H1 (cell line): ENCODE measurements at places on chromosomes 5 and 9.

GRCh38 chr5:156815988-156816599 lies 34.0 kb upstream of the PPP1R2B start:
- no peak overlapping the region for H3K4me3 ChIP-seq
- H3K27me3 ChIP-seq: peaks cover 2% of the 10 kb centered on the region
- H3K27ac ChIP-seq: no peak overlapping the region
- H3K36me3 ChIP-seq: no peaks in the 10 kb centered on the region
- no peaks in the 10 kb centered on the region for H3K4me1 ChIP-seq

DNA sequence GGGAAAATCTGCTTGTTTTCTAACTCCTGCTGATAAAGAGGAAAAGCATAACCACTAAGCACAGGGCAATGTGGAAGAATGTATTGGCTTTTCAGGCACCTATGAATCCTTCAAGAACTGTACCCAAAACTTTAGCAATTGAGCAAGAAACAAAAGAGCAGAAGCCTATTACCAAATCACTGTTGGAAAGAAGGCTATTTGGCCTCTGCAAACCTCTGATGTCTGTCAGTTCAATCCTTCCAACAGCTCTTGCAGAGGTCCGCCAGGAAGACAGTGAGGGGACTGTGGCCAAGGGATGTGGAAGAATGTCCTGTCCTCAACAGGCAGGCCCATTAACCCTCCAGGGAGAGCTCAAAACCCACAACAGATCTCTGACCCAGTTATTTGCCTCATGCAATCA lies 328.6 kb downstream of the ENC1 start:
- no peak overlapping the region for H3K4me3 ChIP-seq
- no peak for DNase-seq
- no peaks in the 10 kb centered on the region for H3K36me3 ChIP-seq
- no peaks in the 10 kb centered on the region for H3K27me3 ChIP-seq
- H3K27ac ChIP-seq: no peak overlapping the region

DNA sequence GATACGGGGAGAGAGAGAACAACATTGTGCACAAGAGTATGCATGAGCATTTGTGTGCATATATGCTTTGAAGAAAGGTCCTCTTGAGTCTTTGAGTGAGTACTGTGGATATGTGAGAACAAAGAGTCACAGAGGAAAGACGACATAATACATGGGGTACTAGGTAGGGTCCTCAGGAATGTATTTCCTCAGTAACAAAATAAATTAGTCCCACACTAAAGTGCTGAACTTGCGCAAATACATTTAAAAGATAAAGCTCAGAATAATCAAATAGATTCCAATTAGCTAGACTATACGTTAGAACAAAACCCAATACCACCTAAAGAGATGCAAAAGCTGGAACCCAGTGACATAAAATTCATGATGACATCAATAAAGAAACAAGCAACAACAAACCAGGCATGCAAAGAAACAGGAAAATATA lies 70.8 kb downstream of the RAPGEF6 start:
- no peak overlapping the region for H3K4me3 ChIP-seq
- DNase-seq: no peak
- H3K36me3 ChIP-seq: no peaks in the 10 kb centered on the region; the same call in 1 of the 2 replicates
- H3K27ac ChIP-seq: no peak overlapping the region

- no peaks in the 10 kb centered on the region; the same call in 1 of the 2 replicates for H3K4me1 ChIP-seq
- H3K4me3 ChIP-seq: no peak overlapping the region
- DNase-seq: no peak
- H3K27ac ChIP-seq: no peak overlapping the region
- H3K27me3 ChIP-seq: no peaks in the 10 kb centered on the region
- no peaks in the 10 kb centered on the region for H3K36me3 ChIP-seq
Measured at GRCh38 chr5:107652839-107653607, 17.7 kb downstream of the EFNA5 start.

DNA sequence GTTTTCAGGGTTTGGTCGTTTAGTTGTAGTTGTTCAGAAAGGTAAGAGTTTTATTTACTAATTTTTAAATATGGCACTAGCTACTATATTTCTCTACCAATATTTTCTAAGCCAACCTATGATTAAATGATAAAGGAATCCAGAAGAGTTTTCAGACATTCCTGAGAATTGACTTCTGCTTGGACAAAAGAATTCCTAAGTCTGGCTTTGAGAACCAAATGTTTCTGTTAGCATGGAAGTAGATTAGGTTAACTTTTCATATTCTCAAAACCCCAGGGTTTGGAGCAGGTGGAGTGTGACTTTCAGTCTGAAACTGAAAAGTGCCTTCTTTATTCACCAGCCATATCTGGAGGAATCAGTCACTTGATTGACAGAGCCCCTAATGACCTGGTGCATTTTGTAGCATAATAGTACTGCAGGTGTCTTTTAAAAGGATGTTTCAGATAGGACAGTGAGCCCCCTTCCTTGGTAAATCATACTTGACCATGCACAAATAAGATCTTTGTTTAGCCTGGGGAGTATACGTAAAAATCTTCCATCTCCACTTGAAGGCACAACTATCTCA lies 457.0 kb upstream of the ZNF462 start:
- no peak for DNase-seq
- H3K27me3 ChIP-seq: no peaks in the 10 kb centered on the region
- no peak overlapping the region for H3K27ac ChIP-seq
- H3K4me3 ChIP-seq: no peak overlapping the region

DNA sequence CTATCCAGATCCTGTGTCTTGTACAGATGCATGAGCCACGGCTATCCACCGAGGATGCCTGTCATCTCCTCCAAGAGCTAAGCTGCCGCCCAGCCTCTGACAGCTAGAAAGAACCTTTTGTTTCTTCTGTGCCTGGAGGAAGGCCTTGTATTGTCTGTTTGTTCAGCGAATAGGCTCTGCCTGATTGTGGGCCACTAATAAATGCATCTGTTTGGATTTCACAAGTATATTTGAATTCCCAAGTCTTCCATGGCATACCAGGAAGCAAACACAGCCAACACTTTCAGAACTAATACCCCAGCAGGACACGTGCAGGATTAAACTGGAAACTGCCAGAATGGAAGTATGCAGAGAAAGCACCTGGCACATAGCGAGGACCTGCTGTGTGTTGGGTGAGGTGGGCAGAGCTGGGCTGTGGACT lies 92.7 kb upstream of the NEURL1B start:
- no peak overlapping the region for H3K27ac ChIP-seq
- DNase-seq: no peak
- no peaks in the 10 kb centered on the region for H3K36me3 ChIP-seq
- no peaks in the 10 kb centered on the region for H3K27me3 ChIP-seq

GRCh38 chr5:10563110-10563944 lies 543 bp upstream of the ANKRD33B start:
- peak overlapping the region; percentile 29 for H3K4me3 ChIP-seq
- peaks cover 57% of the 10 kb centered on the region for H3K27me3 ChIP-seq
- DNase-seq: peak; percentile 84
- H3K4me1 ChIP-seq: peaks cover 13% of the 10 kb centered on the region
- no peaks in the 10 kb centered on the region for H3K36me3 ChIP-seq

DNA sequence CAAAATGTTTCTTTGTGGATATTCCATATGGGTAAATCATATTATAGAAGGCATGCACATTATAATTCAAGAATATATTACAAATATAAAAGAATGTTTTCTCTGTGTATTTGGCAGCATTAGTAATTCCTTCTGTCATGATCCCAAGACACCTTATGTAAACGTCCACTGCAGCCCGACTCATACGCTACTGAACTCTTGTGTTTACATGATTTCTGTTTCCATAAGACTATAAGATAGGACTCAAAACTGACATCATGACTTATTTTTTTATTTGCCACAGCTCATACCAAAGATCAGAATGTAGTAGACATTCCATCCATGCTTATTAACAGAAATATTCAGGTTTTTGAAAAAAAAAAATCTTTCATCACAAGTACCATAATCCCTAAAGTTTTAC lies 234.1 kb downstream of the AP3B1 start:
- no peaks in the 10 kb centered on the region for H3K27me3 ChIP-seq
- no peaks in the 10 kb centered on the region for H3K36me3 ChIP-seq
- no peak overlapping the region for H3K4me3 ChIP-seq
- no peaks in the 10 kb centered on the region for H3K4me1 ChIP-seq
- no peak overlapping the region for H3K27ac ChIP-seq
- no peak for DNase-seq

DNA sequence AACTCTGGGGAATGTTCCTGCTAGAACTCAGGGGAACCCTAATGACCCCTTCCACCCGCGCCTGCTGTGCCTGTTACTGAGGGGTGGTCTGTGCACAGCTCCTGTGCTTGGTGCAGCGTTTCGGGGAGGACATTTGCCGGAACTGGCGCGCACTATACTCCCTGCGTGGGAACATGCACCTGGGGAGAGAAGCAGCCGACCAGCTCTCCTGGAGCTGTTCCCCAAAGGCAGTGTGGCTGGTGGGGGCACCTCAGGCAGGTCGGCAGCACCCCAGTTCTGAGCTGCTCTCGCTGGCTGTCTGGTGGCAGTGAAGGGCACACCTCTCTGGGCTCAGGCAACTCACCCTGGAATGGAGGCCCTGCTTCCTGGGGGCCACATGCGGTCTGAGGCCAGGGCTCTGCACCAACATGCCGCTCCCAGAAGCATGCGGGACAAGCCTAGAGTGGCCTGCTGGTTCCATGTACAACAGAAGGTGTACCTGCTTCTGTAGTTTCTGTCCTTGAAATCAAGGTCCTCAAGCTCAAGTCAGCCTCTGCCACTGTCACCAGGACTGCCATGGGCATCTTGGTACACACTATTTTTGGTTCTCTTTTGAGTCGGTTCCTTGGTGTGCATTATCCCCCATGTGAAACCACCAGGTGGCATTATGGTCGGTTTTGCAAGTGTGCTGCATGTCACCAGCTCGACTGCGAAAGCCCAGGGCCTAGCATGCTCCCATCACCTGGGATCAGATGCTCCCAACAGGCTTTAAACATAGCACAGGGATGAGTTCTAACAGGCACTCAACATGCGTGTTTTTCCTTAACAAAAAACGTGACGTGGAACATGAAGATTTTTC lies 7.8 kb upstream of the MRNIP start:
- DNase-seq: no peak
- no peaks in the 10 kb centered on the region for H3K4me1 ChIP-seq
- H3K4me3 ChIP-seq: no peak overlapping the region
- no peak overlapping the region for H3K27ac ChIP-seq
- no peaks in the 10 kb centered on the region; the same call in 1 of the 2 replicates for H3K36me3 ChIP-seq

GRCh38 chr9:80550181-80550580 lies 978.4 kb downstream of the TLE4 start:
- no peaks in the 10 kb centered on the region for H3K27me3 ChIP-seq
- no peaks in the 10 kb centered on the region for H3K36me3 ChIP-seq
- no peak overlapping the region for H3K27ac ChIP-seq
- no peak for DNase-seq
- H3K4me3 ChIP-seq: no peak overlapping the region
- no peaks in the 10 kb centered on the region for H3K4me1 ChIP-seq

GRCh38 chr5:151140686-151141459 lies 16.7 kb downstream of the ANXA6 start:
- DNase-seq: no peak
- no peak overlapping the region for H3K4me3 ChIP-seq
- 0 out of 2 replicates have a peak overlapping the region, but pooled peaks have one; percentile 1 for H3K27ac ChIP-seq
- H3K27me3 ChIP-seq: no peaks in the 10 kb centered on the region; the same call in 1 of the 2 replicates

DNA sequence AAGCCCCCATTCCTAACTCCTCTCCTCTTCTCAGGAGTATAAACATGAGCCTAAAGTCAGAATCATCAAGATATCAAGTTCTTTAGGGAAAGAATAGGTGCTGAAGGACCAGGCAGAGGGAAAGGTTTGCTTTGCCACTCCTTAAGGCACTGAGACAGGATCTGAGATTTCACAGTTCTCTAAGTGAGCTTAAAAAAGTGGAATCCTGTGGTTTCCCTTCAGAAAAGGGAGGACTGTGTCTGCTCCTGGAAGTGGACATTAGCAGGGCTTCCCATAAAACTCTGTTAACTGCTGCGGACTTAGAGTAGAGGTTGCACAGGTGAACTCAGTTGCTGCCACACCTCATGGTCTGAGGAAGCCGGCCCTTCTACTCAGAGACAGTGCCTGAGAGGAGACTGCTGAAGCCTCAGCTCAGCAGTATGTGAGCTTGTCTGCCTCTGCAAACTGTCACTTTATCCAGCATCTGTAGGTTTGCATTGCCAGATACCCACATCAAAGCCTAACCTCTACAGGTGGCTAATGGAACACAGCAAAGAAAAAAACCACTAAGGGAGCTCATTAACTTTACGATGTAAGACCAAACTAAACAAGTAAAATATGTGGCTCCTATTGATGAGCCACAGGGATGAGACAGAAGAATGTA lies 42.9 kb downstream of the RIC1 start:
- H3K27ac ChIP-seq: no peak overlapping the region
- no peaks in the 10 kb centered on the region for H3K4me1 ChIP-seq
- no peak overlapping the region for H3K4me3 ChIP-seq
- no peak for DNase-seq
- no peaks in the 10 kb centered on the region for H3K36me3 ChIP-seq
- no peaks in the 10 kb centered on the region for H3K27me3 ChIP-seq

DNA sequence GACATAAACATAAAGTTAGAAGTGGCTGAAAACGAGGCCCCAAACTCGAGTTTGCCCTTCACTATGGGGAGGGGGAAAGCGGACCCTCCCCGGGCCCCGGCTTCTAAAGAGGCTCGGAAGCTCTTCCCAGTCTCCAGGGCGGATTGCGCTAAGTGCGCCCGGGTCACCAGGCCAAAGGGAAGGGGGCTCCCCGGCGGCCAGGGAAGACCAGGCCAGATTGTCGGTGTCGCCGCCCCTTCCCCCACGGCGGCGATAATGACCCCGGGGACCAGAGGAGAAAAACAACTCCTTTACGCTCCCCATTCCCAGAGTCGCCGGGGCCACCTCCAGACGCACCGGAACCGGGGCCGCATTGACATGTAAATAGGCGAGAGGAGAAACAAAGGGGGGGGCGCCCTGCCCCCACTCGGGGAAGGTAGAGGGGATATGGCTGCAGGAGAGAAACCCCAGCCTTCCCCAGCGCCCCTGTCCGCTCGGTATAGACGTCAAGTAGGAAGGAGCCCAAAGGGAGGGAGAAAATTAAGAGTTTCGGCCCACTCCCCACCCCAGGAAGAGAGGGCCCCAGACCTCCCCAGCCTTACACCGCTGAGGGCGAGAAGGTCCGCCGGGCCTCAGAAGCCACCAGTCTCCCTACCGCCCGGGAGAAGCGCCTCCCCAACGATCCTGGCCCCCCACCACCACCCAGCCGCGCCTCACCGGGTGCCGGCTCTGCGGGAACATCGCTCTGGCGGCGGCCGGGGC lies 1.7 kb downstream of the TLE1 start:
- peaks cover 6% of the 10 kb centered on the region for H3K36me3 ChIP-seq
- peak overlapping the region; percentile 72 for H3K4me3 ChIP-seq
- H3K4me1 ChIP-seq: peaks cover 10% of the 10 kb centered on the region; the same call in 1 of the 2 replicates
- peak; percentile 85 for DNase-seq
- no peaks in the 10 kb centered on the region for H3K27me3 ChIP-seq

- no peaks in the 10 kb centered on the region for H3K4me1 ChIP-seq
- DNase-seq: no peak
- H3K27ac ChIP-seq: no peak overlapping the region
- H3K4me3 ChIP-seq: no peak overlapping the region
- no peaks in the 10 kb centered on the region for H3K27me3 ChIP-seq
Measured at GRCh38 chr5:164139423-164139822, 634.0 kb downstream of the MAT2B start.

GRCh38 chr5:149706158-149706557 lies 24.0 kb upstream of the PPARGC1B start:
- no peaks in the 10 kb centered on the region for H3K4me1 ChIP-seq
- DNase-seq: no peak
- no peaks in the 10 kb centered on the region; the same call in 1 of the 2 replicates for H3K27me3 ChIP-seq
- no peak overlapping the region for H3K27ac ChIP-seq
- no peaks in the 10 kb centered on the region for H3K36me3 ChIP-seq
- no peak overlapping the region for H3K4me3 ChIP-seq
